ENCODE measurements at places on chromosomes 1 and 21.

DNA sequence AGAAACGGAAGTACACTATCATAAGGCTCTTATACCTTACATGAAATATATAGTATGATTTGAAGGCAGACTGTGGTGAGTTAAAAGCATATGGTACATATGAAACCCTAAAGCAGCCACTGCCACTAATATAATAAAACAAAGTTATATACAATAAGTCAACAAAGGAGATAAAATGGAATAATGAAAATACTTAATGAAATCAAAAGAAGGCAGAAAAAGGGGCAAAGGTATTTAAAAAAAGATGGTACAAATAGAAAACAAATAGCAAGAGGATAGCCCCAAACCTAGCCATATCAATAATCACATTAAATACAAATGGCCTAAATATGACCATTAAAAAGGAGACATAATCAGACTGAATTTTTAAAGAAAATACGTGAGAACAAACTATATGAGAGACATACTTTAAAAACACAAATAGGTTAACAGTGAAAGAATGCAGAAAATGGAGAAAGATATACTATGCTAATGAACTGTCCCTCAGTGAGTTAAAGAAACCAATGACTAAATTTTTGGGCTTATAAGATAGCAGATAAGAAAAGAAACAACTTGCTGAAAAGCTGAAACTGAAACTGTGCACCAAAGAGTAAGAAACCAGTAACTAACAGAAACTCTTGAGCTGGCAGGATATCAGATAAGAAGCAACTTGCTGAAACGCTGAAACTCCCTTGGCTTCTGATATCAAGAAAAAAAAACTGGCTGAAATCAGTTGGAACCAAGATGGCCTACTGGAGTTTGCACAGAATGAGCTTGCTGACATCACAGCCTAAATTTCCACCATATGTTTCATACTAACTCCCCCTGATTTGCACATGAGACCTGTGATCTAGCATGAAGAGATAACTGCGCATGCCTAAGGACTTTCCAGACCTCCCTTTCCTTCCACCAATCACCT lies 44.3 kb upstream of the IL10 start:
- DNase-seq = no peak

DNA sequence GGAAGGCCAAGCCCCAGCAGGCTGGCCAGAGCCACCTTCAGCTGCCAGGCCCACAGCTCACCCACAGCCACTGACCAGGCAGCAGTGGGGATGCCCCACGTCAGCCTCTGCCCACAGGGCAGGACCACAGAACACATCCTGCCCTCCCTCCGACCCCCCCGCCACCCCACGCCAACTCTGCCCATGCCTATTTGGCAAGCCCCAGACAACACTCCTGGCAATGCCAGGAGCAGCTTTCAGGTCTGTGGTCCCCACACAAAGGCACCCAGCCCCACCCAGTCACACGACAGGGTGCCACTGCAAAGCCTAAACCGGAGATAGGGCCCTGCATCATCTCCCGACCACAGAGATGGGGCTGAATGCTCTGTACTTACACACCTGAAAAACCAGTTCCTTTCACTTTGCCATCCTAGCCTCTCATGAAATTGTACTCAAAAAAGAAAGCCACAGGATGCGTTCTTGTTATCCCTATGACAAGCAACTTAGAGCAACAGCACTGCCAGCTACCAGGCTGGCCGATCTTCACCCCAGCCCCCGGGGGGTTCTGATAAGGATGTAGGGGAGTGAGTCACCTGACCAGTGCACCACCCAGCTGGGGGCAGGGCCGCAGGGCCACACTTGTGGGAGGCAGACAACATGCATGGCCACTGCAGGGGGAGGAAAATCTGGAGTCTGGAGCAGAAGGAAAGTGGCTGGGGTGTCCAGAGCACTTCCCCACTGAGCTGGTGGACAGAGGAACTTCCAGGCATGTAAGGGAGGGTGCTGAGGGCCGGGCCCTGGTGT lies 36.2 kb downstream of the UBE2G2 start:
- no peak for DNase-seq

DNA sequence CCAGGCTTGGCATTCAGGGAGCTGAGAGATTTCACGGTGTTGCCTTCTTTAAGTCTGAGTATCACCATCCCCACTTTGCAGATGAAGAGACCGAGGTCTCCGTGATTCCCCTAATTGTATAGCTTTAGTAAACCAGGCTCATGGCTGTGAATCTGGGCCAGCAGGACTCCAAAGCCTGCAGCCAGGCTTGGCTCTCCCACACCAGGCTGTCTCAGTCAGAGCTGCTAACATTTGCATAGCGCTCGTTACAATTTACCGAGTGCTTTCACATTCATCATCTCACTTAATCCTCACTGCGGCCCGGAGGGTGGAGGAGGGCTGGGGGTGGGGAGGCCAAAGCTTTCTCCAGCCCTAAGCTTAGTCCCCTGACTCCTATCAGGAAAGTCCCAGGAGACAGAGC lies 11.7 kb downstream of the C1orf94 start:
- no peak for DNase-seq

- no peak for DNase-seq
Observed at GRCh38 chr1:67280696-67281095, 27.0 kb upstream of the IL12RB2 start.

DNA sequence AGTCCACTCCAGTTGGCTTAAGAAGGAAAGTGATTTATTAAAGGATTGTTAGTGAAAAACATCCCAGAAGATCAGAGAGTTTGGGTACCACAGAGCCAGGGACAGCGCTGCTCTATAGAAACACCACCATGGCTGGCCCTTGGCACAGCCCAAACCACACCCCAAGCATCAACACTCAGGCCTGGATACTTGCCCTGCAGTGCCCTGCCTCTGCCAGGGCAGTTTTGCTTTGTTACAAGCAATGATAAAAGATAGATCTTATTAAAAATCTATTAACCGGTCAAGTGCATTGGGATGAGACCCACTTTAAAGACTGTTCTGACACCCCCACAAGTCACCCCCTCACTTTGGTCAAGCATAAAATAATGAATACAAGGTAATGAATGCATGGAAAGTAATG lies 56.6 kb downstream of the KIF21B start:
- DNase-seq = no peak

- no peak for DNase-seq
Observed at GRCh38 chr1:119593805-119594204, 54.3 kb downstream of the ZNF697 start.

GRCh38 chr1:245094954-245095353 lies 59.8 kb upstream of the KIF26B start:
- no peak for DNase-seq

DNA sequence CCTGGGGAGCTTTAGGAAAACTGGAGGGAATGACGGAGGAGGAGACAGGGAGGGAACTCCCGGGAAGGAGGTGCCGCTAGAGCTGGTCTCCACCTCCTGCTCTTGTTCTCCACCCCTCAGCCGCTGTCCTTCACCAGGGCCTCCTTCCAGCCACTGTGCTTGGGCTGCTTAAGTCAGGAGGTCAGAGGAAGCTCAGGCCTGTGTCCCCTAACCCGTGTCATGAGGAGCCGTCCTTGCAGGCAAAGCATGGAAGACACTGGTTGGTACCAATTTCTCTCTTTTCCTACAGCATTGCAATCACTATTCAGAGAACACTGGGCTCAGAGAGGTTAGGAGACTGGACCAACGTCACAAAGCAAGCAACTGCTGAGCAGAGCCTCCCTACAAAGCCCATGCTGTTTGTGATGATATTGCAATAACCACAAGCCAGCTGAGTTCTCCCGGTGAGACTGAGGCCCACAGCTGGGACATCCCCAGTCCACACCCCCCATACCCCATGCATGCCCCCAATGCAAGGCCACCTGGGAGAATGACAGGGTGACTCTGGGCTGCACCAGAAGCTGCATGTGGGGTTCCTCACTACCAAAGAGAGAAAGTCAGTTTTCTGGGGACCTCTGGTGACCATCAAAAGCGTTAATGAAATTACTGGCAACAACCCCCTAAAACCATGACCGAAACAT lies 427.5 kb downstream of the NPHP4 start:
- no peak for DNase-seq

DNA sequence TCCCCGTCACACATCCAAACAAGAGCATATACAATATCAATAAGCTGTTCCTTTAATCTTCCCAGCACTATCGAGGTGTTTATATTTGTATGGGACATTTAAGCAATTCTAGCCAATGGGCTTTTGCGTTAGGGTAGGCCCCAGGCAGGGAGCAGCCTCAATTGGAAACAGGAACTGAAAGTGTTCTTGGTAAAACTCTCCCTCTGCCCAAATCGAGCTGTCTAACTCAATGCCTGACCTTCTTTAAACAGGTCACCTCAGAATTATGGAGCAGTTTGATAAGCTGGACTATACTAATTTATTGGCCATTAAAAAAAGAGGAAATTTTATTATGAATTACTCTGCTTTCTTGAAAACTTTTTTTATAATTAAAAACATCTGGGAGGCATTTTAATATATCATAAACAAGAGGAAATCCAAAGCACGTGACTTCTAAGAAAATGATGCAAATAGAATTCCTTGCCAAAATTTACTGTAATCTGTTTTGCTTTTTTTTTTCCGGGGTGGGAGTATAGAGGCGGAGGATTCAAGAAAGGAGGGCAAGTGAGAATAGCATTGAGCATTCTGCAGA lies 498.1 kb downstream of the LMO4 start:
- DNase-seq = no peak

DNA sequence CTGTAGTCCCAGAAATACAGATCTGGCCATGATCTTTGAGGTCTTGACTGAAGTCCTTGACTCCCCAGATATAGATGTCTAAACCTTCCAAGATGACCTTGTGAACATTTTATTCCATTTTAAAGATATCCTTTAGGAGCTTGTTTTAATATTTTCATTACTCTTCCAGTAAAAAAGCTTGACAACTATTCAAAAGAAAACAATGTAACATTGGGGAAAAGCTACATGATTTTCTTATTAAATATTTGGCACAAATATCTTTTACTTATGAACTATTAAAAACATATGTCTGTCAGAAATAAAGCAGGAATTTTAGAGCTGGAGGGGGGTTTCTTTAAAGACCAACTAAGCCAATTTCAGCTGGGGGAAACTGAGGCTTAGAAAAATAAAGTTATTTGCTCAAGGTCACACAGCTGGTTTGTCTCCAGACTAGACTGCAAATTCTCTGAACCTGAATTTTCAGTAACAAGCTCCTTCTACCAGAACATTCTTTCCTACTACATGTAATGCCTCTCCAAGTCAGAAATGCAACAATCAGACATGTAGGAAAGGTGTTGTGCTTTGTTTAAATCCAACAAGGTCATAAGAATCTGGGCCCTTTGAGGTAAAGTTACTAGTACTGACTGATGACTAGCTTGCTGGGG lies 67.0 kb upstream of the PTCH2 start:
- DNase-seq = no peak

- no peak for DNase-seq
Observed at GRCh38 chr1:110708974-110709440, 34.3 kb upstream of the KCNA3 start.

GRCh38 chr1:190551638-190552037 lies 74.0 kb upstream of the BRINP3 start:
- DNase-seq = no peak

- DNase-seq = no peak
Observed at GRCh38 chr1:31364561-31365250, 8.2 kb downstream of the FABP3 start.

- no peak for DNase-seq
Observed at GRCh38 chr1:62912028-62912638, 128.2 kb downstream of the ATG4C start.
